ENCODE measurements at places on chromosomes 7 and 10.
A peak's percentile ranks its signal among the peaks of the same experiment; 100 is the strongest.

DNA sequence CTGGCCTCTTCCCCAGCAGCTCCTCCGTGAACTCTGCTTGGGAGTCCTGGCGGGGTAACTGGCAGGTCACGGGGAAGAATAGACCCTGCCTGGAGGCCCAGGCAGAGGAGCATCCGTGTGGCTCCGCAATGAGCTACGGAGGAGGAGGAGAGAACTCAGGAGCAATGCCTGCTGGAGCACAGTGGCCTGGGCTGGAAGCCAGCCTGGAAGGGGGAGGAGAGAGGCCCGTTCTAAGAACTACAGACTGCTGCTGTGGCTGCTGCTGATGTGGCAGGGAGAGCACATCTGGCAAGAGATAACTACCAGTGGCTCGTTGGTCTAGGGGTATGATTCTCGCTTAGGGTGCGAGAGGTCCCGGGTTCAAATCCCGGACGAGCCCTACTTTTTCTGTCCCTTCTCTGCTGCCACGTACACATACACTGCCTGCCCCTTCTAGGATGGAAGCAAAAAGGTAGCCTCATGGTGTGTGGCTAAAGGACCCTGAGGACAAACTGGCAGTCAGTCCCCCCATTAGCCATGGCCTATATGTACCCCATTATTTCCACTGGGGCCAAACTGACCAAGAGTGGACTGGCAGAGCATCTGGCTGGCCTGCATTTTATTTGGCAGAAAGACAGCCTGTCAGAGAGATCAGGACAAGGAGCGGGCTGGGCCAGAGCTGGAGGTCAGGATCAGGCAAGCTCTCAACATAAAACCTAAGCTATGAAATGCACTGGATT lies 7.7 kb upstream of the OPN1SW start:
- peak; percentile 93 for DNase-seq

GRCh38 chr10:114180937-114181336 lies 1.8 kb downstream of the TDRD1 start:
- no peak for DNase-seq

GRCh38 chr7:117458977-117459583 lies 20.7 kb upstream of the CFTR start:
- DNase-seq = no peak

DNA sequence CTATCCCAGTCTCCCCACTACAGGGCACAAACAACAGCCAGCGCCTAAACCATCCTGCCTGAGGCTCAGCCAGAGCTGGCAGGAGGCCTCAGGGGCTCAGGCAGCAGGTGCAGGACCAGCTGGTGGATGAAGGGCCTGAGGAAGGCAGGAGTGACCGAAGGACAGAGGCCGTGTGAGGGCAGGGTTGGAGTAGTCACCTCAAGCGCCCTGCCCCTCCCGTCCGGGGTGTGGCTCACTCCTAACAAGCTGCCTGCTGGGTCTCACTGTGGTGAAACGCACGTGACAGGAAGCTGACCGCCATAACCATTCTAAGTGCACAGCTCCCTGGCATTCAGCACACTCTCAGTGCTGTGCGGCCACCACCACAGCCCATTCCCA lies 281.1 kb downstream of the ELFN1 start:
- DNase-seq = no peak

DNA sequence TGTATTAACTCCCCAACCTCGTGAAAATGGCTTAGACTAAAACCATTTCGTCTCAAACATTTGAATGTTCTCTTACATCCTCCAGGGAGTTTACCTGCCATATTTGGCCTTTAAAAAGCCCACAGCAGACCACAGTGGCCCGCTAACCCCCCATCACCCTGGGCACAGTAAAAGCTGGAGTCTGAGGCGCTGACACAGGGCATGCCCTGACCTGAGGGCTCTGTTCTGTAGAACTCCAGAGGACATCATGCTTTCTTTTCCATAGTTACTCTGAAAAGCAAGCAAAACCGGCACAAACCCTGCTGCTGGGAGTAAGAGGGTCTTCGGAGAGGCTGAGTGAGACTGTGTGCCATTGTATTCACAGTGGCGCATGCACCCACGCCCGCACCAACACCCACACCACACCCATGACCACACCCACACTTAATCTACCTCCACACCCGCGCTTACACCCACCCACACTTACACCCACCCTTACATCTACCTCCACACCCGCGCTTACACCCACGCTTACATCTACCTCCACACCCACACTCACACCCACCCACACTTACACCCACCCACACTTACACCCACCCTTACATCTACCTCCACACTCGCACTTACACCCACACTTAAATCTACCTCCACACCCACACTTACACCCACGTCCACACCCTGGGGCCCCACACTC lies 32.1 kb downstream of the LRRC27 start:
- DNase-seq = no peak

DNA sequence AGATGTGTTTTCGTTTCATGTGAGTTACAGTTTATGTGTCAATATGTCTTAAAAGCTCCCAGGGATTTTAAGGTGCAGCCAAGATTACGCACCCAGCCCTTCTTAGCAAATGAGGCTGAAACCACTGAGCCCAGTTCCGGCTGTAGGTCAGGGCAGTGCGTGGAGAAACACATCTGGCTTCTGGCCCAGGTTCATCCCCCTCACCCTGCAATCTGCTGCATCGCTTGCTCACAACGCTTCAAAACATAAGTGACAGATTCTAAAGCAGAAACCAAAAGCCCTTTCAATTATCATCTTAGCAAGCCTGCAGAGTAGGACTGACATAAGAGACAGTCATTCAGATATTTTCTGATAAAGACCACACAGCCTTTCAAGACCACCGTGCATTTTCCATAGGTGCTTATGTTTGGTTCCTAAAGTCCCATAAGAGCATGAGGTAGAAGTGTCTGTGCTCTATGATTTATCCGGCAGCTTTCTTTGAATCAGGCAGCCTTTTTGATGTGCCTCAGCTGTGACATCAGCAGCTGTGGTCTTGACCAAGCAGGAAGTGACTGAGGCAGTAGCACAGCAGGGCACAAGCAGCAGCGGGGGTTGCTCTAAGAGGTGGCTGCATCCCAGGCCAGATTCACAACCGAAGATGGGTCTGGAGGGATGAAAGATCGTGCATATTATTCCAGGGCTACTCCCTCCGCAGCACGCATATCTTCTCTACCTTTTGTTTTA lies 72.1 kb upstream of the LYZL2 start:
- no peak for DNase-seq

DNA sequence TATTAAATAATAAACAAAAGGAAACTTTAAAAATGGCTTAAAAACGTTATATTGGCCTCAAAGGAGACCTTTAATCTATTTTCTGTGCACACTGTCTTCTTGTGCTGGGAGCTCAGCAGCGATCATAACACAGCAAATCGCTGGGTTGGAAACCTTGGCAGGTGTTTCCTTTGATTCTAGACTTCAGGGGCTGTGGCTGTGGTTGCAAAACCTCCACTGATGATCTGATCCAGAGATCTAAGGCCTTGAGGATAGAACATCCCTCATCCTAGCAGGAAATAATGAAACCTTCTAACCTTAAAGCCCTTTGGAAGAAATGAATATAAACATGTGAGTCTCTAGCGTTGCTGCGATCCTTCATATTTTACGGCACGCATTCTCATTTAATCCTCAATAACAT lies 29.8 kb downstream of the CDHR3 start:
- DNase-seq = no peak

GRCh38 chr7:87231258-87231657 lies 11.7 kb upstream of the TMEM243 start:
- DNase-seq = peak; percentile 57

DNA sequence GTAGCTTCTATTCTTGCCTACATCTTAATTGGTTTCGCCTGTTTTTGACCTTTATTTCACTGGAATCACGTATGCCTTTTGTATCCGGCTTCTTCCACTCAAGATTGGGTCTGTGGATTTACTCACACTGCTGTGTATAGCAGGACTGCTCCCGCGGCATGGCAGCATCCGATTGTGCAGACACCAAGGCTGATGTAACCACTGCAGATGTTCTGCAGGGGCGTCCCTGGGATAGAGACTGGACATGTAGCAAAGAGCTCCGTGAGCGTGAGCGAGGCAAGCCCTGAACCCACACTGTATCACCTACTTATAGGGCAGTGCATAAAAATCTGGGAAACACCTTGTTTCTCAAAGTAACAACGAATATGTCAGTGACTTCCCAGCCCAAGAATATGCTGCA lies 11.4 kb upstream of the IDI2 start:
- DNase-seq = no peak

DNA sequence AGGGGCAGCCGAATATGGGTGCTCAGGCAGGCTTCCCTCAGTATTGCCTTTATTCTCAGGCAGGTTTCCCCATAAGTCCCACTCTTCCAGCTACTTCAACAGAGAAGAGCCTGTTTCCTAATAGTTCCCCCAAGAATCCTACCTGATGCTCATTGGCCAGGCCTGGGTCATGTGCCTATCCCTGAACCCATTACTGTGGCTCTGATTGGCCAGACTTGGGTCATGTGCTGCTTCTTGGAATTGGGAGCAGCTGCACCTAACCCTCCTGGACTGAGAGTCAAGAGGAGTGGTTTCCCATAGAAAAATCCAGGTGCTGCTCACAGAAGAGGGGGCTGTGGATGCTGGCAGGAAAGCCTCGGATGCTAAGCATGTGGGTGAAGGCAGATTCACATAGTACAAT lies 21.7 kb downstream of the OPALIN start:
- no peak for DNase-seq

- no peak for DNase-seq
These were observed 44.1 kb downstream of the IKZF1 start for GRCh38 chr7:50348469-50349162.

DNA sequence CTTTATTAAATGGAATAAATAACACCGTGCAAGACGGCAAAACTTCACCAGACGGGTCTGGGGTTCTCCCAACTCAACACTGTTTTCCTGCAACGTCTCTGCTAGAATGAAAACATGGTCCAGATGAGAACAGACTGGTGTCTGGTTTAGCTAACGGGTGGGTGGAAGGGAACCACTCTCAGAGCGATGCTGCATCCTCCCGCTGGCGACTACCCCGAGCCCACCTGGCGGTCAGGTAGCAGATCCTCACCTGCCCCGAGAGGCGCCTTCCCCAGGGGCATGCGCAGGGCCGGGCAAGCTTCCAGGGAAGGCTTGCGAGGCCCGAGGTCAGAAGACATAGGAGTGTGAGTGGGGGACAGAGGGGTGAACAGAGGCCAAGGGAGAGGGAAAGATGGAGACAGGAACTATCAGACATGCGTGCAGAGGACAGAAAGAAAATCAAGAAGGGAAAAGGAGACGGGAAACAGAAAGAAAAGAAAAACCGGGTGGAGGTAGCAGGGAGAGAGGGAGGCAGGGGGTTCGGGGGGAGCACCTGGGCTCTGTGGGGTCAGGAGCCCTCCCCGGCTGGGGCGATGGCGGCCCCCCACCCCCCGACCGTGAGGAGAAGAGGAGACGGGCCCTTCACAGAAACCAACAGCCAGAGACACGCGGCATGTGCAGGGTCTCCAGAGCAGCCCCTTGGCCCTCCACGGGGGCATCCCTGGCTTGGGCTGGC lies 222.0 kb downstream of the MAD1L1 start:
- peak; percentile 16 for DNase-seq

- no peak for DNase-seq
These were observed 150.9 kb downstream of the MBL2 start for GRCh38 chr10:52621635-52622079.

- DNase-seq = no peak
These were observed 21.2 kb upstream of the LRRC4 start for GRCh38 chr7:128052404-128052803.

DNA sequence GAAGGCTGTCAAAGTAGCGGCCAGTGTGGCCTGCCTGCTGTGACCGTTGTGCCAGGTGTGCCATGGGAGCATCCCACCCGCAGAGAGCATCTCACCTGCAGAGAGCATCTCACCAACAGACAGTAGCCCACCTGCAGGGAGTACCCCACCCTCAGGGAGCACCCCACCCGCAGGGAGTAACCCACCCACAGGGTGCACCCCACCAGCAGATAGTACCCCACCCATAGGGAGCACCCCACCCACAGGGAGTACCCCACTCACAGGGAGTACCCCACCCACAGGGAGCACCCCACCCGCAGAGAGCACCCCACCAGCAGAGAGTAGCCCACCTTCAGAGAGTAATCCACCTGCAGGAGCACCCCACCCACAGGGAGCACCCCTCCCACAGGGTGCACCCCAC lies 476.5 kb downstream of the TCERG1L start:
- no peak for DNase-seq

GRCh38 chr10:119005362-119006043 lies 24.0 kb upstream of the NANOS1 start:
- no peak for DNase-seq

DNA sequence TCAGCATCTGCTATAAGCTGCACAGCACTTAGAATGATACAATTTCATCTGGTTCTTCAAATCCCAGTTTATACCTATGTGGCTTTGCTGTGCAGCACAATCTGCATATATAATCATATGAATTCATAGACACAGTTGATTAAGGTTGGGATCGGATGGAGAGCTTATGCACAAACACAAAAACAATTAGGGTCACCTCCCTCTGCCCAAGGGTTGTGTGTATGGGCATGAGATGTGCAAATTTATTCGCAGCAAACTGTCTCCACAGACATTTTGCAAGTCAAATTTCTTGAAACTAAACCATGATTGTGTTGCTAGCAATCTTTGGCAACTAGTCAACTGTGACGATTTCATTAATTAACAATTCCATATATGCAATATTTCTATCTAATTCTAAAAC lies 955.7 kb downstream of the SORCS3 start:
- no peak for DNase-seq

GRCh38 chr7:2863461-2864066 lies 19.5 kb upstream of the GNA12 start:
- DNase-seq = peak; percentile 80

DNA sequence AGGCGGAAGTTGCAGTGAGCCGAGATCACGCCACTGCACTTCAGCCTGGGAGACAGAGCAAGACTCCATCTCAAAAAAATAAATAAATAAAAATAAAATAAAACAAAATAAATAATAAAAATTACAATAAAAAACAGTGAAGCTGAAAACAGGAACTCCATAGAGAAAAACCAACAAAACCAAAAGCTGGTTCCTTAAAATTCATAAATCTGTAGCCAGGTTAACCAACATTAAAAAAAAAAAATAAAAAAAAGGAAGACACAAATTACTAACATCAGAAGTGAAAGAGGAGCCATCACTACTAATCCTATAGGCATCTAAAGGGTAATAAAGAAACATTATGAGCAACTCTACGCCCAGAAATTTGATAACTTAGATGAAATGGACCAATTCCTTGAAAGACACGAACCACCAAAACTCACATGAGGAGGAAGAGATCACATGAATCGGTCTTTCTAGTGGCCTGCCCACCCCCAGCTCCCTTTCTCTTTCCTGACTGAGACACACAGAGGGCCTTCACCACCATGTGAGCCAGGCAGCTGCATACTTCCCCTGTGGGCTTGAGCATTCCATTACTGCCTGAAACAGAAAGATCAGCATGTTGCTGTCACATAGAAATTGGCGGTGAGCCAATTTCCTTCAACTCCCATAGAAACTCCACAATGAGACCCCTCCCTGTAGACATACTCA lies 208.7 kb downstream of the MAD1L1 start:
- peak; percentile 23 for DNase-seq
